ENCODE measurements at places on chromosomes 6 and 20.
A peak's percentile ranks its signal among the peaks of the same experiment; 100 is the strongest.

- DNase-seq: no peak
Observed at GRCh38 chr6:153668758-153669157, 370.3 kb upstream of the OPRM1 start.

- no peak for DNase-seq
Observed at GRCh38 chr6:73515204-73515655, 5.6 kb downstream of the EEF1A1 start.

- DNase-seq: peak; percentile 71
Observed at GRCh38 chr6:130322673-130323268, 43.0 kb upstream of the TMEM200A start.

DNA sequence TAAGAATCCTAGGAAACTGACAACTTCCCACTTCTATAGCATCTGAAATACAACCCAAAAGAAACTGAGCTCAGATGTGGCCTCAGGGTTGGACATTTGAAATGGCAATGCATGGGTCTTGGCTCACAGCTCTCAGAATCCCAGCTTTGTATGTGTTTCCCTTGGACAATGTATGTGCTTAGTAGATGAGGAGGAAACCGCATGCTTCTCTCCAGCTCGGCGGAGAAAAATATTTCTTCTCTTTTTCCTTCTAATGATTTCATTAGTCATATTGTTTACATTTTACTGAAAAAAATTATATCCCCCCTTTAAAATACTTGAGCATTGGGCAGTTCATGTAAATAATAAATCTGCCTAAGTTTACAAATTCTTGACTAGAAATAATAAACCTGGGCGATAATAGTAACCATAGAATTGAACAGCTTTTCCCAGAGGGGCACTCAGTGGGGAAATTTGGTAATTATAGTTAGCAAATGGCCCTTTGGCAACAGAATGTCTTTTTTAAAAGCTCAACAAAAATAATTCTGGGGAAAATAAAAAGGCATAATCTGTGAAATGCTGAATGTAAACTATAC lies 55.3 kb downstream of the PFDN4 start:
- DNase-seq: no peak

DNA sequence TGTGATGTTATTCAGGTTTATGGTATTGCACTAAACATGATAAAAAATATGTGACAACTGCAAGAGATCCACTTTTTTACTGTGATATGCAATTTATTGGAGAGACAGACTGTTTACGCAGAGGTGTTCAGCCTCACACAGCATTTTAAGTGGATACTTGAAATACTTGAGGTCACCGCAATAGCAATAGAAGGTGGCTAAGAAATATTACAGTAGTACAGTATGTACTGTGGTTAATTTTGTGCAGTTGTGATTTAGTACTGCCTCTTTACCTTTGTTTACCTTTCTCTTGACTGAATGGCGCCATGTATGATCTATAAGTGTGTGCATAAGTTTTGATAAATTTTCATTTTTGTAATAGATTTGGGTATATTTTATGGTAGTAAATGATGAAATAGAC lies 17.4 kb downstream of the MACROD2 start:
- DNase-seq: no peak

DNA sequence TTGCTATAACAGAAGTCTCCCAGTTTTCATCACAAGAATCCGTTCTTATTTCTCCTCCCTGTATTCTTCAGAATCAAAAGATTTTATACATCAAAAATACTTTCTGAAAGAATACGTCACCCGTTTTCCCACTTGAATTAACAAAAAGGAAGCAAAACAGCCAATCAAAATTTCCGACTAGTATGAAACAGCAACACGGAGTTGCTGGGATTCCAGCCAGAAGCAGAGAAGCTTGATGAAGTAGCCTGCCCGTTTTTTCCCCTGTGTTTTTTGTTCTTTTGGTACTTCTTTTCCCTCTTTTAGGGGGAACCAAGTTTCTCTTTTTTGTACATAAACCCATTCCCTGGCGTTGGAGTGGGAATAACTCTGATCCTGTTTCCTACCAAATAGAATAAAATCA lies 14.6 kb downstream of the TXLNB start:
- no peak for DNase-seq

DNA sequence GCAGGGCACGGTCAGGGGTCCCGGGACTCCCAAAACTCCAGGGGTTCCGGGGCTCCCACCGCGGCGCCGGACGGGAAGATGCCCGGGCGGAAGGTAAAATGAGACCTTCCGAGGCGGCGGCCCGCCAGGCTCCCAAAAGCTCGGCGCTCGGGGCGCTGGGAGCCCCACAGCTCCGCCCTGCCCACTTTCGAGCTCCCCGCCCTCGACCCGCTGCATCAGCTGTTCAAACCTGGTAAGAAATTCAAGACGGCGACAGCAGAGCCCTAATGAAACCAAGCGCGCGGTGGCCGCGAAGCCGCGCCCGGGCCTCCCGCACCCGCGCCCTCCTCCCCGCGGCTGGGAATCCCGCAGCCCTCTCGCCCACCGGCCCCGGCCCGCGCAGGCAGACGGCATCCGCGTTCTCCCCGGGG lies 369 bp downstream of the SLC4A11 start:
- peak; percentile 76 for DNase-seq

GRCh38 chr6:38867726-38868125 lies 152.6 kb downstream of the DNAH8 start:
- DNase-seq: no peak

GRCh38 chr20:64257107-64257757 lies 1.7 kb downstream of the PCMTD2 start:
- no peak for DNase-seq

GRCh38 chr6:132693478-132693877 lies 20.4 kb downstream of the VNN1 start:
- DNase-seq: no peak

- no peak for DNase-seq
Observed at GRCh38 chr6:109290143-109290931, 91.9 kb downstream of the CD164 start.

GRCh38 chr6:47239546-47239945 lies 70.2 kb downstream of the TNFRSF21 start:
- DNase-seq: no peak

GRCh38 chr6:120164531-120164930 lies 815.0 kb upstream of the MAN1A1 start:
- no peak for DNase-seq

- no peak for DNase-seq
Observed at GRCh38 chr6:36268478-36269275, 1.2 kb upstream of the PNPLA1 start.

DNA sequence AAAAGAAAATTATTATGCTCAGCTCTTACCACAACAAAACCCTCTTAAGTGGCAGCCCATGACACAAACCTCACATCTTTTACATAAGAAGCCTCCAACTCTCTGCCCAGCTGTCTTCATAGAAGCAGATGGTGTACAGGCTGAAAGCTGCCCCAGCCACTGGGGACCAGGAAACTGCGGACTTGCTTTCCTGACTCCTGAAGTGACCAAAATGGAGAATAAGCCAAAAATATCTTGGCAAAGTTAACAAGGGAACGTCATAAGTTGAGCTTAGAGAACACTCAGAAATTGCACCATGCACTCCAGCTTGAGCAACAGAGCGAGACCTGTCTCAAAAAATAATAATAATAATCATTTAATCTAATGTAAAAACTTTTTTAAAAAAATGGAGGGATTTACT lies 160.3 kb upstream of the CDYL start:
- no peak for DNase-seq

DNA sequence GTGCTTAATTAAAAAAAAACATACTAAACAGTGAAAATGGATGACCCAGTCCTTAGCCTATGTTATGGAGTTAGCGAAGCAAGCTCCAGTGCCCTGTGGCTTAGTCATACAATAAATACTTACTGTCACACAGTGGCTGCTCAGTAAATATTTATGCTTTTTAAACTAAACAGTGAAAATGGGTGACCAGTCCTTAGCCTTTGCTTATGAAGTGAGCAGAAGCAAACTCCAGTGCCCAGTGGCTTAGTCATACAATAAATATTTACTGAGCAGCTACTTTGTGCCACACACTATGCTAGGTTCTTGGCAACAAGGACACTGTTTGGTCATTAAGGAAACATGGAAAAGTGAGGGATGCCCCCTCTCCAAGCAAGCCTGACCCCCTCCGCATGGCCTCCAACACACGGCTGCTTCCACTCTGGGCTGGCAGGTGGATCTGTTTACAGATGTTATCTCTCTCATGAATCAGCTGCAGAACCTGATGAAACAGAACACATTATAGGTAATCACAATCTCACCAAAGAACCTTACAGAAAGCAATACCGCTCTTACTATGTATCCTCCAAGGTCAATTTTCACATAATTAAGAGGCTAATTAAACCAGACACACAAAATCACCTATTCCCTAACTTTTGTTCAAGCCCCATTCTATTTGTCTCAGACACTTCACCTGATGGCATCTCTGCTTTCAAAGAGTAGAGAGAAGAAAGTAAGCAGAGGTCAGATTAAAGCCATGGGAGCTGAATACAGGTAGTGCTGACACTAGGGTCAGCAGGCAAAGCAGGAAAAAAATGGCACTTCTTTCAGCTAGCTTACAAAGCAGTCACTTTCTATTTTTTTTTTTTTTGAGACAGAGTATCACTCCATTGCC lies 27.3 kb downstream of the CDK5RAP1 start:
- DNase-seq: no peak

DNA sequence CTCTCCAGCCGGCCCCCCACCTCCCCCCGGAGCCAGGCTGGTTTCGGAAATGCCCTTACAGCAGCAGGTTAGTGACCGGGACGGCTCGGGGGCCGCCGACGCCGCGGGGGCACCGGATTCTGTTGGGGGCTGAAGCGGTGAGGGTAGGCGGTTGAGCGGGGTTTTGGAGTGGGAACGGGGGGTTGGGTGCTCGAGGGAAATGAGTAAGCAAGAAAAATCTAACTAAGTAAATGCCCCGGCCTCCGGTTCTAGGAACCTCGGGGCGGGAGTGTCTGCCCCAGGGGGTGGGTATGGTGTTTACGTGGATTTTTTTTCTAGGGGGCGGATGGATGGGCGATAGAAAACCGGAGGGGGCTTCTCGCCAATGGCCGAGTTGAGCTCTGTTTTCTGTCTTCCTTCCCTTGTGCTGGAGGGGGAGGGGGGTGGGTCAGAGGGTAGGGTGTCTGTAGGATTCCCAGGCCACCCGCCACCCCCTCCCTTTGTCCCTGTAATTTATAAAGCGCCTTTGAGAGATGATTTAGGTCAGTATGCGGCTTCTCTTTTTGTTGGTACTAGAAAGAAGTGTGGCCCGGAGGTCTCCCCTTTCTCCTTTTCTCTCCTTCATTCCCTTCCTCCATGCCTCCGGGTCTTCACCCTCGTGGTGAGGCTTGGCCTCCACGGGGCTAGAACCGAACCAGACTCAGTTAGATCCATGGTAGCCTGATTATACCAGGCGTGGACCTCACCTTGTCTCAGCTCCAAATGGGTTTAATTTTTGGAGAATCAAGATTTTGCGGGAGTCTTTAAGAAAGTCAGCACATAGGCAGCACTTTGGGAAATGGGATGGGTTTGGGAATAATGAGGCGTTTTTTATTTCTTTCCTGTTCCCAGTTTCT lies 2.3 kb downstream of the E2F3 start:
- DNase-seq: peak; percentile 85

GRCh38 chr6:154732538-154733182 lies 556 bp upstream of the SCAF8 start:
- no peak for DNase-seq

DNA sequence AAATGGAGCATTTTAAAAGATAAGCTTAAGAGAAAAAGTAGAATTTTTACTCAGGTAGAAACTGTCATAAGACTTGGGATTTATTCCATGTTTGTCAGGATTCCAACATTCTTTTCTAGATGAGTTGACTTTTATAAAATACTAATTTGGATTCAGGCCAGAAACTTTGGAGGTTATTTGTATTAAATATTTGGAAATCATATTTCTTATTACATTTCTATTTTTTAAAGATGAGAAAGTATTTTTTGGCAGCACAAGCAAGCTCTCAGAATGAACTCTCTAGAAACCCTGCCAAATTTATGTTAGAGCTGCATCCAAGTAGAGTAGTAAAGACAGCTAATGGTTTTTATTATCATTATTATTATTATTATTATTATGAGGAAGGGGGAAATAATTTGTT lies 1014.9 kb upstream of the GJE1 start:
- no peak for DNase-seq

DNA sequence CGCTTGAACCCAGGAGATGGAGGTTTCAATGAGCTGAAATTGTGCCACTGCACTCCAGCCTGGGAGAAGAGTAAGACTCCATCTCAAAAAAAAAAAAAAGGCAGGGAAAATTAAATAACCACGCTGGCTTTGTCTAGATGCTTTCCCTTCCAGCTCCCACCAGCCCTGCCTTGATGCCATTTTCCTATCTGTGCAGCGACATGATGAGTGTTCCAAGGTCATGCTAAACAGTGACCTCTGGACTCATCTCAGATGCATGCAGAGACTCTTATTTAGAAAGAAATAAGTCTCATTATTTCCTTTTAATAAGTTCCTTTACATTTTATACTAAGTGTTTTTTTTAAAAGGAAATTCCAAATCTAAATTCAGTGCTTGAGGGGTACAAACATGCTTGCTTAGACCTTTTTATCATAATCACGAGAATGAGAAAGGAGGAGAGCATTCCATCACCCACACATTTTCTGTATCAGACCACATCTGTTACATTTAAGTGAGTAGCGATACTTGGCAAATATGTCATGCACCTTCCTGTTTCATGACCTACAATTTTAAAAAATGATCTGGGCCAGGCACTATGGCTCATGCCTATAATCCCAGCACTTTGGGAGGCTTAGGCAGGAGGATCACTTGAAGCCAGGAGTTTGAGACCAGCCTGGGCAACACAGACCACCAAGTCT lies 101.1 kb upstream of the RREB1 start:
- DNase-seq: no peak

- no peak for DNase-seq
Observed at GRCh38 chr6:43011207-43011606, 2.5 kb downstream of the MEA1 start.
